GM12892 (cell line): ENCODE measurements at places on chromosomes 12 and 14.
A peak's percentile ranks its signal among the peaks of the same experiment; 100 is the strongest.

GRCh38 chr14:92041203-92041602 is 1.3 kb upstream of the TRIP11 start:
- DNase-seq: no peak

DNA sequence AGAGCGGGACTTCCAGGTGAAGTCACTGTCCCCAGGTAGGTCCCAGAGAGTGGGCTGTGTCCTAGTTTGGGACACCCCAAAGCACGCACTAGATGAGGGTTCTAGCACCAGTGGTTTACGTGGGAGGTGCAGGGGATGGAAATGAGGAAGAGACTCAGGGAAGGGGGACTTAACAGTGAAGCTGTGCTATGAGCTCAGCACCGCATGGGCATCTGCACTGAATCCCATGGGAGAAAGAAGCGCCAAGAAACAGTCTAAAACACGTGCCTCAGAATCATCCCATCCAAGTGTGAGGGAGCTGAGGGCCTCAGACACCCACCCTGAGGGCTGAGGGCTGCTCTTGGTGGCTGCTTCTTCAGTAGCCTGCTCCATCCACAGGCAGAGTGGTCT is 71.5 kb upstream of the ZFP36L1 start:
- no peak for DNase-seq

DNA sequence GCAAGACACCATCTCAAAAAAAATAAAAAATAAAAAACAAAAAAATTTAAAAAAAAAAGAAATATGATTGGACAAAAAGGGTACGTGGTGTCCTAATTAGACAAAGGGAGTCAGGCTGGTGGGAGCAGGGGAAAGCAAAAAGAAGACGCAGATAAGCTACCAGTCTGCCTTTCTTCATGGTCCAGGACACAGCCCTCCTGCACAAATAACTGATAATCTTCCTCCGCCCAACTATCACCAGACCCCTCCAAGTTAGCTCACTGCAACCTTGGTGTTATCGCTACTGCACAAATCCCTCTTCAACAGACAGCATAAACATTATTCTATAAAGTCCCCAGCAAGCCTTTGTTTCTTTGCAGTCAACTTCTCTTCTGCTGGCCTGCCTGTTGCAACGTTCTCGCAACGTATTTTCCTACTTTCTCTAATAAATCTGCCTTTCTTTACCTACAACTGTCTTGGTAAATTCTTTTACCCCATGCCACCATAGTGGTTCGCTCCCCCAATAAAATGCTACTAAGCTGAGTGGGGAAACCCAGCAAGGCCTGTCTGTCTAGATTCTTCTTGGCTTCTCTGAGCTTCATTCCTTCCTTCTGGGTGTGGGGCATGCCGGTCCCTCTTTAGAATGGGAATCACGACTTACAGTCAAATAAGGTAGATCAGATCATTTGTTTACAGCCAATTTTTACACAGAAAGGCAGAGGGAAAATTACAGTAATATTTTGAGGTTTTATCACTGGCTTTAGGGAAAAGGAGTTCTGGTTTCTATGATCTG is 14.6 kb upstream of the DNAL1 start:
- DNase-seq: no peak

DNA sequence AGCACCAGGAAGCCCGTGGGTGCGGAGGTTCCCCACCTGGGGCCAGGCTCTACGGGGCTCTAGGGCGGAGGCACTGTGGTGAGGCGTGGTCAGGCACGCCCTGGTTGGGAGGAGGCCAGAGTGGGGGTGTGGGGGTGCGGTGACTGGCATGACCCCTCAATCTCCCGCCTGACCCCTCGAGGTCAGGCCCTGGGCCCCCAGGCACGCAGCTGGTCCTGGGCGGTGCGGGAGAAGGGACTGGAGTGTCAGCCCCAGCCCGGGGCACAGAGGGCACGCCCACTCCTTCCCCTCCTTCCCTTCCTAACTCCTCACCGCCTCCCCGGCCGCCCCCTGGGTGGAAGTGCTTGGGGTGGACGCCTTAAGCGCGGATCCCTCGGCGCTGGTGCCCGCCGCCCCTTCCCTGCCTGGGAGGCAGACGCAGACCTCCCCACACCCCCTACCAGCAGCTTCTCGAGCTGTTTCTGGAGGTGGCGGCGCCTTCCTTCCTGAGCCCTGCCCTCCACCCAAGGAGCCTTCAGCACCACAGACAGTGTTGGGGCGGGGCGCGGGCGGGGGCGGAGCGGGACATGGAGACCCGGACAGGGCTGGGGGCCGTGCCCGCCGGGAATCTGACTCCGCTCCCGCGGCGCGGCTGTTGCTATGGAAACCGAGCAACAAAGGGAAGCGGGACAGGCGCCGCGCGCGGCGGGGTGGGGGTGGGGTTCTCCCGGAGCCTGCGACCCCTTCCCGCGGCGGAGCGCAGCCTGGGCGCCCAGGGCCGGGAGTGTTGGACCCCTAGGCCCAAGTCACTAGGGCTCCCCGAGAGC is 741 bp upstream of the CRIP2 start:
- no peak for DNase-seq

- peak; percentile 18 for DNase-seq
These were observed 704 bp downstream of the ATP2B1 start for GRCh38 chr12:89707703-89708564.

- no peak for DNase-seq
These were observed 252.6 kb downstream of the FOXN3 start for GRCh38 chr14:89164168-89165073.

DNA sequence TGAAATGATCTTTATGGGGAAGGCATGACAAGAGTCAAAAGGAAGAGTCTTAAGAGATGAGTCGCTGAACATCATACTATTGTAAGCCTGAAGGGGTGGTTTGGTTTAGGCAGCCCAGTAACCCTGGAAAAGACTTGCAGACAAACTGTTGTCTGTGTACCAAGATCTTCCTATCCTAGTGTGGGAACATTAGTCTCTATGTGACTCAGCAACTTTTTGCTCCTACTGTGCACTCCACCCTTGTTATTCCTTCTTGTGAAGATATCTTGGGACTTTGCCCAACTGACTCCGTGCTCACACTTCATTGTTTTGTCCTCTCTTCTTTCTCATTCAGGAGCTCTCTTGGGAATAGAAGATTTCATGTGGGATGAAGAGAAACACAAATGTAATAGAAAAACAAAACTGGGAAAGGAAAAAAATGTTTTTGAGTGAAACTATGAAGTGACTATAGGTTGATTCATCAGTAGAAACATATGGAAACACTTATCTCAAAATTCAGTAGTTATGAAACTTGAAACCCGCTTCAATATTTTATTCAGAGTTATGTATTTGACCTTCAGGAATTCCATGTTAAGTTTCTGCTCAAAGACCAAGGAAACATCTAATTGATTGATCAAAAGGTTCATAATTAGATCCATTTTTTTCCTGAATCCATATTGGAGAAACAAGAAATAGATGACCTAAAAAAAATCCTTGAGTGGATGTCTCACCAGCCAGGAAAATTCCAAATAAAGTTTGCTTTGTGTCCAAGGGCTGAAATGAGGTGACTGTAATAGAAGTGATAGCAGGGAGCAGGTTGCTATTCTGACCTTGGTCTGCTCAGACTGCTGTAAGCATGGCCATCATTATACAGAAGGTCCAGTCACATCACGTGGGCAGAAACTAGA is 67.2 kb downstream of the BTG1 start:
- no peak for DNase-seq

GRCh38 chr12:57611827-57612710 is 834 bp downstream of the ARHGEF25 start:
- DNase-seq: no peak

- DNase-seq: no peak
These were observed 51.1 kb downstream of the ITPK1 start for GRCh38 chr14:93064411-93065271.

DNA sequence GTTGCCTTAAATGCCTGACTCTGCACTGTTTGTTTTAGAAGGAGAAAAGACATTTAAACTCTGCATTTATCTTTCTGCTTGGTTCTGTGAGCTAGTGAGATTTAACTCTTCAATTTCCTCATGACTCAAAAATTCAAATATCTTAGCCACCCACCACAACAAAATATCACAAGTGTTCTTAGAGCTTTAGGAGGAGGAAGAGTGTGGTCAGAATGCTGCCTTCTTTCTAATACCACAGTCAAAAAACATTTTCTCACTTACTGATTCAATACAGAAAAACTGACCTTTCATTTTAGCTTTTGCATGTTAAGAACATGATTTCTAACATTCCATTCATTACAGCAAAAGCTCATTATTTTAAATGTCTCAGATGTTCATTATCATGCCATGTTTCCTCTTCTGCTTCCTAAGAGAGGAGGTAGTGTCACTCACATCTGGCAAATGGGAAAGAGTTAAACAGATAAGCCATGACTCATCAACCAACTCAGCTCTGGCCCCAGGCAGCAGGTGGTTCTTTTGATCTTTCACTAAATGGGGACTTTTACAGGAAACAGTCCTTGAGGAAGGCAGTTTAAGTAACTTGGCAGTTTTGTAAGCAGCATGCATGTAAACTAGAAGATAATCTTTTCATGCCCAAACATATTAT is 56.4 kb upstream of the RNU6-8 start:
- DNase-seq: peak; percentile 7
